Stimulated activated CD8-positive, alpha-beta memory T cell treated with anti-CD3 and anti-CD28 coated beads, Interleukin-15, amount 100 ng/mL, for 24 hours (primary cell): ENCODE measurements at places on chromosomes 4 and X.
A peak's percentile ranks its signal among the peaks of the same experiment; 100 is the strongest.

DNA sequence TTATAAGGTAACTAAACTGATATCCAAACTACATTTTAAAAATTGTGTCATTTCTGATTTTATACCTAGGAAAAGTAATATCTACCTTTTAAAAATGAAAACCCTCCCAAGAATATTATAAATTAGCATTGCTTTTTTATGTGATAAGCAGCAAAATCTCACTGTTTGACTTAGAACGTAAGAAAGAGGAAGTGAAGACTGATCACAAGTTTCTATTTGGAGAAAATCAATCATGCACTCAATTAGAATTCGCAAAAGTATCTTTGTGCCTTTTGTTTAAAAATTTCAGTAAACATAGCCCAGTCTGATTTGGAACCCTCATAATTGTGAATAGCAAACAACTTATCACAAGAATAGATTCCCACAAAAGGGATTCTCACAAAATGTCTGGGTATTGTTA is 142.7 kb downstream of the TENM3 start:
- DNase-seq: no peak

DNA sequence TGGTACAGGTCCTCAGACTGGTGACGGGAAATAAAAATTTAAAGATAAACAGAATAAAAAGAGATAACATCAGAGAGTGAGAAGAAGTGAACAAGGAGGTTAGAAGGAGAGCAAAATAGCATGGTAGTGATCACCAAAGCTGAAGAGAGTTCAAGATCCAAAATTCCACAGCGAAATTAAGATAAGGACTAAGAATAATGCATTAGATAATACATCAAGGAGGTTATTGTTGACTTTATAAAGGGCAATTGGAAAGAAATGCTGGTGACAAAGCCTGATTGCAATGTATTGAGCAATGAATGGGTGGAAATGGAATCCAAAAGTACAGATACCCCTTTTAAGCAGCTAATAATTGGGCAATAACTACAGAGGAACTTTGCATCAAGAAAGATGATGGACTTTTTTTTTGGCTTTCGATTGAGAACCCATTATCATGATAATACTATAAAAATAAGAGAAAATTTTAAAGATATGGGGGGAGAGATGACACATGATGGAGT is 101.6 kb upstream of the MAP9 start:
- no peak for DNase-seq

GRCh38 chrX:45505214-45505613 is 304.5 kb upstream of the DIPK2B start:
- no peak for DNase-seq

DNA sequence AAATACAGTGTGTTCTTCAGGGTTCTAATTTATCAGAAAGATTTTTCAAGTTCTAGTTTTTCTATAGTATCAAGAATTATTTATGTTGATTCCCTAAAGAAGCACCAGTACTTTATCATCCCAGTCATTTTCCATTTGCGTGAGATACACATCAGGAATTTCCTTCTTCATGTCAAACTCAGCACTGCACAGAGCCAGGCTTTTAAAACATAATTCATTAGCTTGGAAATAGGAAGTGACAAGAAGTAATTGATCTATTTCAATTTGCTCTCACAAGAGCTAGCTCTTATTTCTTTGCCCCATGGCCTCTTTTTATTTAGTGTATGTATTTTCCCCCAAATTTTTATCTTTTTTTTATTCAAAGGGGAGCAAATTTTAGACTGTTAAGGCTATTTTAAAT is 13.0 kb upstream of the SLC10A4 start:
- DNase-seq: no peak

DNA sequence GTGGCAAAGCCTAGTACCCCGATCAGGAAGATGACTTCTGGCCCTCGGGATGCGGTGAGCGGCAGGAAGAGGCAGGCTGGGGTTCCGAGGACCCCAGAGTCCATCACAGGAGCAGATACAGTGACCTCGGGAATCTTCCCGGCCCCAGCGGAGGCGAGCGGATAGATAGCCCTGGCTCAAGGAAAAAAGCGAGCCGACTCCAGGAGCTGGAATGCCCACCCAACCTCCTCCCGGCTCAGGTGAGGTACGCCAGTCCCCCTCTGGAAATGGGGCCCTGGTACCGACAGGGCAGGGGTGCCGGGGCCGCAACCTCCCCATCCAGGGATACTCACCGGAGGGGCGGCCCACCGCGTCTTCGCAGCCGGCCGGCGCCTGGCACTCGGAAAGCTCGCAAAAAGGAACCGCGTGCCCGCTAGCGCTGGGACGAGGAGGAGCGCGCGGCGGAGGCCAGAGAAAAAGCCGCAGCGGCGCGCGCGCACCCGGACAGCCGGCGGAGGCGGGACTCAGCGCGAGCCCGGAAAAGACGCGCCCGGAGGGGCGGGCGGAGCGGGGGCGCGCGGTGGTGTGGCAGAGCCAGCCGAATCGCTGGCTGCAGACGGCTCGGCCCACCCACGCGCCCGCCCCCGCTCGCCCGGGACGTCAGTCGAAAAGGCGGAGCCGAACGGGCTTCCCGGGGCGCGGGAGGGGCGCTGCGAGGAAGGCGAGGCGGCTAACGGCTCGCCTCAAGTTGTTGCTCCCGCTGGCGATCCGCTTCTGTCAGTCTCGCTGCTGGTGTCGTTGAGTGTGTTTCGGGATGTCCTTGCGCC is at the start of gene ACSL4:
ACSL4 (minus strand) TSS at position 451 of the 806 bp plus-strand sequence. CDS start 49,894 bp downstream, outside the sequence.
- peak; percentile 68 for DNase-seq

GRCh38 chr4:5960252-5960880 is 57.9 kb downstream of the C4orf50 start:
- no peak for DNase-seq

GRCh38 chr4:1246901-1247863 is 1.7 kb downstream of the CTBP1 start:
- DNase-seq: no peak

GRCh38 chrX:17679820-17680219 is 57.5 kb upstream of the SCML1 start:
- no peak for DNase-seq

DNA sequence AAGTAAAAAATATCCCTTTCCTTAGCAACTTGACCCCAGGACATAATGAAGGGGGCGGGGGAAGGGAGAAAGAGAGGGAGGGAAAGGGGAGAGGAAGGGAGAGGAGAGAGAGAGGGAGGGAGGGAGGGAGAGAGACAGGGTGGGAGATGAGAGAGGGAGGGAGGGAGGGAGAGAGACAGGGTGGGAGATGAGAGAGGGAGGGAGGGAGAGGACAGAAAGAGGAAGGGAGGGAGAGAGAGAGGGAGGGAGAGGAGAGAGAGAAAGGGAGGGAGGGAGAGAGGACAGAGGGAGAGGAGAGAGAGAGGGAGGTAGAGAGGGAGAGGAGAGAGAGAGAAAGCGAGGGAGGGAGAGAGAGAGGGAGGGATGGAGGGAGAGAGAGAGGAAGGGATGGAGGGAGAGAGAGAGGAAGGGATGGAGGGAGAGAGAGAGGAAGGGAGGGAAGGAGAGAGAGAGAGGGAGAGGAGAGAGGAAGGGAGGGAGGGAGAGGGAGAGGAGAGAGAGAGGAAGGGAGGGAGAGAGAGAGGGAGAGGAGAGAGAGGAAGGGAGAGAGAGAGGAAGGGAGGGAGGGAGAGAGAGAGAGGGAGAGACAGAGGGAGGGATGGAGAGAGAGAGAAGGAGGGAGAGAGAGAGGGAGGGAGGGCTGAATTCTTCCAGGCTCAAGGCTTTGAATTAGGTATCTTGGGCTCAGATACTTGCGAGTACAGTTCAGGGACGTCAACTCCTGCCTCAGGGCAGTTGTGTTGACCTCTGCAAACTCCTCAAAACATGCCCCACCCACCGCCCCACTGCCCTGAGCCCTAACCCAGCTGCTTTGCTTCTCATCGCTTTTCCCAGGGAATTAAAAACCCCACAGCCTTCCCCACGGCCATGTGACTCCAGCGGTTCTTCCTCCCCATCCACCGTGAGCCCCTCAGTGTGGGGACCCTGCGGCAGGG is 40.0 kb upstream of the ADRA2C start:
- DNase-seq: no peak
